ENCODE measurements at places on chromosomes 7 and 10.
A peak's percentile ranks its signal among the peaks of the same experiment; 100 is the strongest.

DNA sequence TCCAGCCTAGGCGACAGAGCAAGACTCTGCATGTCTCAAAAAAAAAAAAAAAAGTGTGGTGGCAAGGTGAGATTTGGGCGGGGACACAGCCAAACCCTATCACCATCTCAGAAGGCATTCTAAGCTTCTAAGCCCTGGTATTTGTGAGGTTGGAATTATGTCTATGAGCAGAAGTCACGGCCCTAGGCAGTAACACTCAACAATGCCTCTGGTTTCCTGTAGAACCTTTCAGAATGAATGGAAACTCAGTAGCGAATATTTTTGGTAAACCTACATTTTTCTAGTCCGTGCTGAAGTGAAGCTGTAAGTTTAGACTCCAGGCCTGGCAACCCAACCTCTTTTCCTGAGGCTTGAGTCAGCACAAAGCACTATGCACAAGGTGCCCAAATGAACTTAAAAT lies 88.3 kb downstream of the FAM107B start:
- DNase-seq = no peak

GRCh38 chr7:149635561-149636329 lies 137.6 kb downstream of the ZNF467 start:
- DNase-seq = peak; percentile 37

DNA sequence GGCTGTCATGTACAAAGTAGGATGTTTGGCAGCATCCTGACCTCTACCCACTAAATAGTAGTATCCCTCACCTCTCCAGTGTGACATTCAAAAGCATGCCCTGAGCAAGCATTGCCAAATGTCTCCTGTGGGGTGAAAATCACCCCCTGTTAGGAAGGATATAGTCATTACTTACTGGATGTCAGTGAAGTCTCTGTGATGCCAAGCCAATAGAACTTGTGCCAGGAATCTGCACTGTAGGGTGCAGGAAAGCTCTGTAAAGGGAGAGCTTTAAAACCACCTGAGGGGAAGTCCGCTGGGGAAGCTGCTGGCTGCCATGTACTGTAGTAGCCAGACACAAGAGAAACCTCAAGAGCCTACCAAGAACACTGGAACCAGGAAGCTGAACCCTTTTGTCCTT lies 170.7 kb upstream of the DKK1 start:
- no peak for DNase-seq

DNA sequence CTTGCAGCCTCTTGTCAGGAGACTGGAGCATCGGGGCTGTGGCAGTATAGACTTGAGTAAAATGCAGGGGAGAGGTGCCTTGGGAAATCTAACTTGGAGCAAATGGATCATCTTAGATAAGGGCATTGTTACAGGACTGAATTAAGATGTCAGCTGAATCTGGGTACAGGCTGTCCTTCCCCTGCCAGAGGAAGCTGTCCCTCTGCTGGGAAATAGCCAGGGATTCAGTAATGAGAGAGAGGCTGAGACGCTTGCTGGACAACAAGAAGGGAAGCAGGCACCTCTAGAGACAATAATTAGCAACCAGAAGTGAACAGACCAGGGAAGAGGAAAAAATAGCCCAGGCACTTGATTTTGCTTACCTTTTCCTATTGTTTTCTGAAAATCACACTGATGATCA lies 20.7 kb upstream of the RAPGEF5 start:
- no peak for DNase-seq

- no peak for DNase-seq
Observed at GRCh38 chr10:78284381-78284780, 250.7 kb downstream of the RPS24 start.

DNA sequence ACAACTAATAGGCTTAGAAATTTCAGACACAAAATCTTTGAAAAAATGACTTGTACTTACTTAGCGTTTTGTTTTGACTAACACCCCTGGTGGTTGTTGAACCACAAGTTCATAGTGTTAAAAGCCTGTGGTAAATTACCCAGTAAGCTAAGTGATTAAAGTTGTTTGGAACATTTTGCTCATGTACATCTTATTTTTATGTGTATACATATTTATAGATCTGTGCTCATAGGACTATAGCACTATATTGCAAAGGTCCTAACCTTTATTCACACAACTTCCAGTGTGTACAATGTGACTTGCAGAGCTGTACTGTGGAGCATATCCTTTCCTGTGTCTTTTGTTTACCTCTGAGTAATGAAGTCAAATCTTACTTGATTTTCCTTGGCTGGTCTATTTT lies 79.6 kb downstream of the BMPR1A start:
- DNase-seq = no peak

DNA sequence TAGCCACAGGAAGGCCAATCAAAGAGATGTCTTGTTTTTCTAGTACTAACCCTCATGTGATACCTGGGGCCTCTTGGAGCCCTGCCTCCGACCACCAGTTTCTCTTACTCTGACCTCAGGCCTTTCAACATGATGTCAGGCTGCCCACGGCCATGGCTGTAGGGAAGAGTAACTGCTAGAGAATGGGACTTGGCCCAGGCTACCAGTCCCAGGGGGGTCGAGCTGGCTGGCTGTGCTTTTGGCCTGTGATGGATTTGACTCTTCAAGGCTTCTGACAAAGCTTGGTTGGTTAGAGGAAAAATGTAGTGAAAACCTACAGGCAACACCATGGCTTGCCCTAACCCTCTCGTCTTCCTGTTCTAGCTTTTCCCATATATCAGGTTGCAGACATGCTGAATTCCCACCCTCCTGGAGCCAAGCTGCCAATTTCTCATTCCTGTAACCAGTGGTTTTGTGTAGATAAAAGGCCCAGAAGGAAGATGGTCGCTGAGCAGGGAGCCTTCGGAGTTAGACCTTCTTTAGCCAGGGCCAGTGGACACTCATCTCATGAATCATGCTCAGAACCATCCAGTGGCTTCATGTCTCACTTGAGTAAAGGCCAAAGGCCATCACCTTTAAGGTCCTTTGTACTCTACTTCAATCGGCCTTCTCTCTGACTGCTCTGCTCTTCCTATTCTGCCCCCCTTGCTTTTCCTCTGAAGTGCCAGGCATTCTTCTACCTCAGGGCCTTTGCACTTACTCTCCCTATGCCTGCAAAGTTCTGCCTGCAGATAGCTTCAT lies 19.7 kb downstream of the SUFU start:
- DNase-seq = peak; percentile 69

DNA sequence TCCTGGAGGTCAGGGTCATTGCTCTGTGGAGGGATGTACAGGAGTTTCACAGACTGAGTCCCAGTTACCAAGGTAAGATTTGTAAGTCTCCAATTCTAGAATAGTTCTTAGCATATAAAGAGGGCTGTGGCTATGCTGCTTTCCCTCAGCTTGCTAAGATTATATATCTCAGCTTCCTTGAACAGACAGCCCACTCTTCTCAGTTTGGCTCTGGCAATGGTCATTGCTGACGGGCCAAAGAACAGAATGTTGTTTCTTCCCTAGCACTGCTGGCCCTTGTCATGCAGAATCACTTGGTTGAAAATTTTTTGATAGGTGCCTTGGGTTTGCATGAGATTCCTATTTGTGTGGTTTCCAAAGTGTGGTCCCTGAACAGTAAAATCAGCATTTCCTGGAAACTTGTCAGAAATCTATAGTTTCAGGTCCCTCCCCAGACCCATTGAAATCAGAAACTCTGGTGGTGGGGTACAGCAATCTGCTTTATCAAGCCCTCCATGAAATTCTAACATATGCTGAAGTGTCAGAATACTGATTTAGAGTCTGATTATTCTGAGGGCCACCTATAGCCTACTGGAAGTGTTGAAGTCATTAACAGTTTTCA lies 38.2 kb downstream of the NRBF2 start:
- no peak for DNase-seq

- DNase-seq = no peak
Observed at GRCh38 chr10:131437556-131438475, 126.3 kb upstream of the TCERG1L start.

GRCh38 chr10:10551596-10552301 lies 465.9 kb upstream of the CELF2 start:
- DNase-seq = no peak

GRCh38 chr7:112987171-112987570 lies 99.5 kb downstream of the GPR85 start:
- no peak for DNase-seq

GRCh38 chr7:44681645-44682044 lies 67.0 kb upstream of the ZMIZ2 start:
- DNase-seq = no peak

DNA sequence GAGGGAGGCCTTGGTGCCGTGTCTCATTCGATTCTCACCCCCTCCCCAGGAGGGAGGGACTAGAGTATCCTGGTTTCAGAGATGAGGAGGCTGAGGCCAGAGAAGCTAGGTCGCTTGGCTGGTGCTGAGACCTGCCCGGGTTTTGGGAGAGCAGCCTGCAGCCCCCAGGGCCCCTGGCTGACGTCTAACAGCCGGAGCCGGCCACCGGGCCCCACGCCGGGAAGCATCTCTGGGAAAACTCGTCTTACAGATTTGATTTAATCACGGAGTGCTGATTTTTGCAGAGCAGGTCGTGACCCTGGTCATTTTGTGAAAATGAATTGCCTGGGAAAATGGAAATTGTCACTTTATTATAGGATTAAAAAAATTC lies 97.5 kb downstream of the MICALL2 start:
- no peak for DNase-seq

DNA sequence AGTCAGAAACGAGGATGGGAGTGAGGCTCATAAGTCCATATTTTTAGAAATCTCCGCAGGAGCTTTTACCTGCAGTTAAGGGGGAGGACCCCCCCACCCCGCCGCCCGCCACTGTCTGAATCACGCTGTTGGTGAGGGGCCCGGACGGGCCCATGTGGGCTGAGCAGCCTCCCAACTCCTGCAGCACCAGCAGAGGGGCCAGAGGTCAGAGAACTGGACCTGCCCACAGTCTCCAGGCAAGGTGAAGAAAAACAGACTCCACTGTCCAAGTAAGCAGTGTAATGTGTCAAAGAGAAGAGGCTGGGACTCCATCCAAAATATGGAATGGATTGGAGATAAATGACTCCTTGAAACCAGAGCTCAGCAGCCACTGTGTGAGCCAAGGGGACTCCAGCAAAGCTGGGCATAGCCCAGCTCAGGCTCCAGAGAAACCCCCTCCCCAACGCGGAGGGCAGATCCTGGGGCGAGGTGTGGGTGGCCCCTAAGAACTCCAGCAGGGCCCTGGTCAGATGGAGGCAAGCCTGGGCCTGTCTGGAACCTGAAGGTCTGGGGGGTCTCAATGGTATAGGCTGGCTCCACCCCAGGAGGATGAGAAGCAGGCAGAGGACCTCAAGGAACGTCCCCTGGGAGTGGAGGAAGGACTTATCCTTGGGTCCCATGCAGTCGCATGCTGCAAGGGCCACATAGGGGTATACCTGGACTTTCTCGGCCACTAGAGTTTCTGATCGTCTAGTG lies 128.5 kb upstream of the TNS3 start:
- DNase-seq = no peak

DNA sequence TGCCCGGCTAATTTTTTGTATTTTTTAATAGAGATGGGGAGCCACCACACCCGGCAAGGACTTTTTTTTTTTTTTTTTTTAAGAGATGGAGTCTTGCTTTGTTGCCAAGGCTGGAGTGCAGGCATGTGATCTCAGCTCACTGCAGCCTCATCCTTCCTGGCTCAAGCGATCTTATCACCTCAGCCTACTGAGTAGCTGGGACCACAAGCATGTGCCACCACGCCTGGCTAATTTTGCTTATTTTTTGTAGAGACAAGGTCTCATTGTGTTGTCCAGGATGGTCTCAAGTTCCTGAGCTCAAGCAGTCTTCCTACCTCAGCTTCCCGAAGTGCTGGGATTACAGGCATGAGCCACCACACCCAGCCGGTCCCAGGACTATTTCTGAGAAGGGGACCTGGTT lies 9.3 kb upstream of the MCU start:
- DNase-seq = peak; percentile 84

DNA sequence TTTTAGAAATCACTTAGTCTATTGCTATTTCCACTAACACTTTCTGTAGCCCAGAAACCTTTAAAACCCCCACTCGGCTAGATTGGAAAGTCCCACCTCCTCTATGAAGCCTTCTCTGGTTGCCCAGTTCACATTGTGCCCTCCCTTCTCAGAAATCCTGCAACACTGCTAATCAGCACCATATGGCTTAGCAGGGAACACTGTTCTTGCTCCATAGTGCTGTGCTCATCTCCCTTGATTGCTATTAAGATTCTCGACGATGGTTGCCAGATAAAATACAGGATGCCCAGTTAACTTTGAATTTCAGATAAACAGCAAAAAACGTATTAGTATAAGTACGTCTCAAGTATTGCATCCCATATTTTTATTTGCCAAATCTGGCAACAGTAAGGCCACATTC lies 40.1 kb upstream of the XPNPEP1 start:
- no peak for DNase-seq

DNA sequence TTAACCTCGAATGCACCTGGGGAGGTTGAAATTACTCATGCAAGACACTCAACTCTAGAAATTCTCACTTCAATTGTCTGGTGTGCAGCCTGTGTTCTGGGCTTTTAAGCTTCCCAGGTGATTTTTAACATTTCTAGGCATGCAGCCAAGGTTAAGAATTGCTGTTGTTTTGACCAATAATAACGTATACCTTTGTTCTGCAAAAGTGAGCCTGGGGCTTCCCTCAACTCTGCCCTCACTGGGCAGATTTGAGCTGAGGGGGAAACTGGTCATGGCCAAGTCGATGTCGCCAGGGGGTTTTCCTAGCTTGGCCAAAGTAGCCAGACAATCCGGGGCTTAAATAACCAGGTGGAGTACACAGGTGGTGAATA lies 568 bp downstream of the PRSS2 start:
- no peak for DNase-seq

DNA sequence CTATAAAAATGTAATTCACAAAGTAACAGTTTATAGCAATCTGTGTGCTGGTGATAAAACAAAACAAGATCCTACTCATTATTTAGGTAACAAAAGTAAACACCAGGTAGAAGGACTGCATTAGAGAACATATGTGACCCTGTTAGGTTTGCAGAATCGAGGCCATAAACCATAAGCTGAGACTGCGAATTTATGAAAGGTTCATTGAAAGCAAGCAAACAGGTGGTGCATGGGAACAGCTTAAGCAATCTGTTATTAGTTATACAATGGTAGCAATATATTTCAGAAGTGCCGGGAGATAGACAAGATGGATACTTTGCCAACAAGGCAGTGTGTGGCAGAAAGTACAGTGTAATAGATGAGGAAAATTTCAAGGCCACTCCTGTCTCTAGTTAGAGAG lies 23.5 kb upstream of the FAM133B start:
- DNase-seq = no peak

DNA sequence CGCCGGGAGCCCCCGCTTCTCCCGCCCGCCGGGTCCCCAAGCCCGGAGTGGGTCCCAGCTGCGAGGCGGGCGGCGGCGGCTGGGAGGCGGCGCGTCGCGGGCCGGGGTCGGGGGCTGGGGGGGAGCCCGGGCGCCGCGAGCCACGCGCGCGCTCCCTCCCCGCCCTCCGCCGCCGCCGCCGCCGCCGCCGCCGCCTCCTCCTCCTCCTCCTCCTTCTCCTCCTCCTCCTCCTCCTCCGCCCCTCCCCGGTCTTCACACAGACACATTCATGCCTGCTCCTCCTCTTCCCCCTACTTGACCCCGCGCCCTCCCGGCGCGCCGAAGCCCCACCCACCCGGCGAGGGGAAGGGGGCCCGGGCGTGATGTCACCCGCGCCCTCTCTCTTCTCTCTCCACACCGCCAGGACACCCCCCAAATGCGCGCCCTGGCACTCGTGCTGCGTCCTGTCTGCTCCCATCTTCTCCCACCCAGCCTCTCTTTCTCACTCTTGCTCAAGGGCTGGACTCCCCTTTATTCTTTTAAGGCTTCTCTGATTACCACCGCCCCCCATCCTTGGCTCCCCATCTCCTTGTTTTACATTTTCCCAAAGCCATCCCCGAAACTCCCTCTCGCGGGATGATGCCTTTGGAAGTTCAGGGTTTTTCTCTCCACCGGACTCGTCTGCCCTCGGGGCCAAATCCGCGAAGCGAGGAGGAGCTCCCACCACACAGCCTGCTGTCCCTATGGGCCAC lies 967 bp upstream of the GLI3 start:
- no peak for DNase-seq

GRCh38 chr7:98907570-98907969 lies 29.2 kb downstream of the TRRAP start:
- no peak for DNase-seq

All from RCC 7860 (cell line).